ENCODE measurements at places on chromosomes 7 and 10.

DNA sequence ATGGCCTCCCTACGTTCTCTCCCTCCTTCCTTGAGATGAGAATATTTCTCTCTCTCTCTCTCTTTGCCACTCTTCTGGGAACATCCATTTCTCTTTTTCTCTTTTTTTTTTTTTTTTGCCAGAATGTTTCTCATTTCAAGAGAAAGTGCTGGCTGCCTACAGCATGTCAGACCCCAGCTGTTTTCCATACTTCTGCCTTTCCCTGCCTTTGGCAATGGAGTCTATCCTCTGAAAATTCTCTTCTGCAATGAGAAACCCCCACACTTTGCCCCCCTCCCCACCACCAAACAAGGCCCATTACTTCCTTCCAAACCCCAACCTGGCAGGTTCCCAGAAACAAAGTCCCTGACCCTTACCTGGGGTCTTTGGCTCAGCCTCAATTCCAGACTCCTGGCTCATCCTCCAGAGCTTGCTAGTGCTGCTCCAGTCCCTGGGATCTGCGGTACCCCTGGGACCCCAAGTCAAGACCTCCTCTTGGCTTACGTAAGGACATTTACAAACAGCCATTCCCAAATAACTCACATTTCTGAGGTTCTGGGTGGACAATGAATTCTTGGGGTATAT lies 17.4 kb upstream of the CCL26 start:
- DNase-seq, result no peak

- no peak for DNase-seq
These were observed 86.9 kb upstream of the MTPN start for GRCh38 chr7:136064081-136064480.

GRCh38 chr7:13093160-13093559 lies 405.7 kb downstream of the ARL4A start:
- DNase-seq, result no peak

GRCh38 chr7:7829667-7830066 lies 111.3 kb upstream of the RPA3 start:
- DNase-seq, result no peak

DNA sequence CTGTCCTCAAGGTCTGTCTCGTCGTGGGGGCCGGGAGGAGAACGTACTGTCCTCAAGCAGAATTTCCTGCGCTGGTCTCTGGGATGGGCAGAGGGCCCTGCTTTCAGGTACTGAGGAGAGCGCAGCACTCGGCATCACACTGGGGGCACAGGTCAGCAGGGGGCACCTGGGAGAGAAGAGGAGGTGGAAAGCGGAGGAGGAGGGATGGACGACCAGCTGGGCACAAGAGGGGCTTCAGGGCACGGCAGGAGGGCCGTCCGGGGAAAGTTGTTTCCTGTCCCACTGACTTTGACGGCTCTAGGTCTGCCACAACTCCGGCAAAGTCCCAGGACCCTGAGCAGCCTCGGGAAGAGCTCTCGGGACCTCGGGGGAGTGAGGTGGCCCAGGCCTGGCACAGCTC lies 536.9 kb downstream of the DNAJB6 start:
- no peak for DNase-seq

GRCh38 chr10:132306343-132306685 lies 1.4 kb downstream of the STK32C start:
- DNase-seq, result no peak

GRCh38 chr10:1379601-1380000 lies 323.4 kb downstream of the WDR37 start:
- DNase-seq, result no peak

DNA sequence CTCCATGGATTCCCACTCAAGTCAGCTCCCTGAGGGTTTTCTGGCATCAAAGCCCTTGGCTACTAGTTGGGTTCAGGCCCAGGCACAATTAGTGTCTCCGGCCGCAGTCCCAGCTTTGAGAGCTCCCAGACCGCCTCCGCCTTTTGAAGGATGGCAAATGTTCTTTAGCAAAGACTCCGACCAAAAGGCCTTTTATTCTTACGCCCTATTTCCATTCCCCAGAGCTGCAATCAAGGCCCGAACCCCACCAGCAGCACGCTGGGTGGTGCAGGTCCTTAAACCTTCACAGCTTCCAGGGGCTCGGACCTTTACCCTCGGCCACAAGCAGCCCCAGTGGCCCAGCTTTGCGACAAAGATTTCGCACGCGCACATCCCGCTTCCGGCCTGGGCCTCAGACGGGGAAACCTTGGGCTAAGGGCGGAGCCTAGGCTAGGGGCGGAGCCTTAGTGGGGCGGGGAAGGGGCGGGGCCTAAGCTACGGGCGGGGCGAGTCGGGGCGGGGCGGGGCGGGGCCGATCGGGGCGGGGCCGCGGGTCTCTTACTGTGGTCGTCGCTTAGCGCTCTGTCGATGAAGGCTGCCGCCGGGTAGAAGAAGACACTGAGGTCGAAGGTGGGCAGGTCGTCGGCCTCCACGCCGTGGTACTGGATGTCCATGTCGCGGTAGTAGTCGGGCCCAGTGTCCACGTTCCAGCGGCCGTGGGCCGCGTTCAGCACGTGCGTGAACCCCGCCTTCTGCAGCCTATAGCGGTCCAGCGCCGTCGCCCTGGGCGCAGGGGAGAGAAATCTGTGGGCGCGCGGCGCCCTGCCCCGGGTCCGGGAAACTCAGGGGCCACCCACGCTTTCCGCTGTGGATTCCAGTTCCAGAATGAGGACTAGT lies 68.0 kb upstream of the SAMD8 start:
- DNase-seq, result no peak

DNA sequence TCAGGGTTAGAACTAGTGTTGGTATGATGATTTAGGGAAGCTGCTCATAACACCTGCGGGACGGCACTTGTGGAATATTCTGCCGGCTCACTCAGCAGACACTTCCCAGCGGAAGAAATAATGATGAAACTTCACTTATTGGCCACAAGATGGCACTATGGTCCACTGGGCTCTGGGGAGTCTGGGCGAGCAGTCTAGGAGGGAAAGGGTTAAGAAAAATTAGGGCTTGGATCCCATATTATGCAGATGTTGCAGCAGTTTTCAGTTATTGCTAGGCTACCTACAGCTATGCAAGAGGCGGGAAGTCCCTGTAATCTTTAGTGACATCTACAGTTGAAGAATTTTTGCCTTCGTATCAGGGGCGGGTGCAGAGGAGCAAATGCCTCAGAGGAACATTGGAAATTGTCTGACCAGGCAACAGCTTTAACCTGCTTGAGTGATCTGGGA lies 238.7 kb upstream of the PRSS58 start:
- DNase-seq, result no peak
